ENCODE measurements at places on chromosomes 2 and 18.

GRCh38 chr2:226904592-226904991 lies 68.7 kb downstream of the RHBDD1 start:
- no peak for DNase-seq

- no peak for DNase-seq
Measured at GRCh38 chr18:46407486-46408166, 249.4 kb downstream of the LOXHD1 start.

GRCh38 chr18:56112013-56112749 lies 524.2 kb upstream of the TCF4 start:
- DNase-seq: no peak

GRCh38 chr2:58893656-58894351 lies 652.7 kb upstream of the FANCL start:
- no peak for DNase-seq

- no peak for DNase-seq
Measured at GRCh38 chr2:113965644-113966043, 75.8 kb downstream of the ACTR3 start.

DNA sequence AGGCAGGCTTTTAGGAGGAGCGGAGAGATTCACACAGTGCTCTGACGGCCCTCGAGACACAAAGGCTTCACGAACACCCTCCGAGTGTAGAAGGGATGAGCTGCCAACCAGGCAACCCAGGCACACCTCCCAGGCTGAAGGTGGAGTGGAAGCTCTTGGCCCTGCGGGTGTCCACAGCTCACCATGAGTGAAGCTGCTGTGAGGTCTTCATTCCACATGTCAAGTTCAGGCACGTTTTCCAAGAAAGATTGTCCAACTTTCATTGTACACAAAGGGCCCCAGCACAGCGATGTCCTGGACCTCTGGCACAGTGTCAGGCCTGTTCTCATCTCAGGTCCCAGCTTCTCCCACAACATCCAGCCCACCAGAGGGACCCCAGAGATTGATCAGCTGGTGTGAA lies 13.4 kb downstream of the PARD6G start:
- DNase-seq: no peak

GRCh38 chr2:173187941-173188788 lies 112.5 kb downstream of the MAP3K20 start:
- no peak for DNase-seq

- DNase-seq: no peak
Measured at GRCh38 chr2:198374375-198375082, 570.1 kb downstream of the PLCL1 start.

DNA sequence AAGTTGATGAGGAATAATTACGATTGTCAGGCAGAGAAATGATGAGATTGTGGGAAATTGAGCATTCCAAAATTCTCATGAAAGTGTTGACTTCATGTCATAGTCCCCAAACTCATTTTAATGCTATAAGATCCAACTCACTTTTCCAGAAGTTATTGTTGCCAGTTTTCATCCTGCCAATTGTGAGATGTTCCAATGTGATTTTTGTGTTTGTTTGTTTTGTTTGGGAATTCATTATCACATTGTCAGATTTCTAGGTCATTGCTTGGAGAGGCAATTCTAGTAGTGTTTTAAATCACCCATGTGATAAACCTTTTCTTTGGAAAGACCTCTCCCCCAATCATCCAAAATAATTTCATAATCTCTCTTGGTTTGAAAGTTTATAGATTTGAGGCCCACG lies 86.0 kb upstream of the ACVR2A start:
- no peak for DNase-seq

- DNase-seq: no peak
Measured at GRCh38 chr2:221753401-221753800, 181.3 kb upstream of the EPHA4 start.

GRCh38 chr2:181077128-181077709 lies 96.8 kb downstream of the UBE2E3 start:
- DNase-seq: peak; percentile 33

GRCh38 chr2:63764630-63765029 lies 77.1 kb upstream of the UGP2 start:
- DNase-seq: no peak

DNA sequence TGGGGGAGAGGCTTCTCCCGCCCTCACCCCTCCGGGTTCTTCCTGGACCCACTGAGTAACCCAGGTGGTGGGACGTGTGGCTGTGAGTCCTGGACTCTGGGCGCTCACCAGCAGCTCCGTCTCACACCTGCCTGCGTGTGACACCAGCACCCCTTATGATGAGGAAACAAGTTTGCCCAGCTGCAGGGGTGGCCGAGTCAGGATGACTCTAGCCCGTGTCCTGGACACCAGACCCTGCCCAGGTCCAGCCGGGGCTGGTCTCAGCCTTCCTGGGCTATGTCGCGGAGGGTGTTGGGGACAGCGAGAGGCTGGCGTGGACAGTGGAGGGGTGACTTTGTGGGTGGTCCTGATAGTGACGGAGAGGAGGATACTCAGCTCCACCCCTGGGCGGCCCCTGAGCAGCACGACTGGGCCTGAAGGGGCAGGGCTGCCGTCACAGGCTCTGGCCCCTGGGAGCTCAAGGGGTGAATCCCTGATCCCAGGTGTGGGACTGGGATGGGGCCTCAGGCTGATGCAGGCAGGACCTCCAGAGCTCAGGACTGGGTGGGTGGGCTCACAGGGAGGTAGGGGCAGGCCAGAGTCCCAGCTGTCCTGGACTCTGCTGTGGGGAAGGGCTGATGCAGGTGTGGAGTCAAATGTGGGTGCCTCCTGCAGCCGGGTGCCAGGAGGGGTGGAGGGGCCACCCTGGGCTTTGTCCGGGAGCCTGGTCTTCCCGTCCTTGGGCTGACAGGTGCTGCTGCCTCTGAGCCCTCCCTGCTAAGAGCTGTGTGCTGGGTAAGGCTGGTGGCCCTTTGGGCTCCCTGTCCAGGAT lies 3.7 kb downstream of the GPR35 start:
- DNase-seq: no peak

- no peak for DNase-seq
Measured at GRCh38 chr18:9846162-9846925, 39.4 kb upstream of the TXNDC2 start.

DNA sequence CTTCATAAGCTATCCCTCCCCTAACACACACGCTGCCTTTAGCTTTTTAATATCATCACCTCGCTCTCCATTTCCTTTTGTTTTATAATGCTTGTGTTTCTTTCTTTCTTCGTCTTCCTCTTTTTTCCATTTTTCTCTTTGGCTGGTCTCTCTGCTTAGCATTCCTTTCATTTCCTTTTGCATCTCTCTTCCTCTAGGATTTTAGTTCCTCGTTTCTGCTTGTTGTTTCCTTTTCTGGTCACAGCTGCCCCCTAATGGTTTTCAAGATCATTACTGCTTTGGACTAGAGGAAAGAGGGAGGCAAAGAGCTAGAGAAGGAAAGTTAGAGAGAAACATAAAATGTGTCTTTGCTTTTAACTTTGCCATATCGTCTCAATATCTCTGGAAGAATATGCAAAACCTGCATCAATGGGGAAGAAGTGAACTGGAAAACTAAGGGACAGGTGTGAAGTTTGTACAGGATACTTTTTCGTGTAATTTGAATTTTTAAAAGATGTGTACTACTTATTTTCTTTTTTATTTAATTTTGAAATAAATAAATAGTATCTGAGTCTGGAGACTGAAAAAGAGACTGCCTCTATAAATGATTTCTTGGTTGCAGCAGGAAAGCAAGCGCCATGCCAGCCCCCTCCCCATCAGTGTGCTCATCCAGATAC lies 6.3 kb upstream of the NRP2 start:
- no peak for DNase-seq

DNA sequence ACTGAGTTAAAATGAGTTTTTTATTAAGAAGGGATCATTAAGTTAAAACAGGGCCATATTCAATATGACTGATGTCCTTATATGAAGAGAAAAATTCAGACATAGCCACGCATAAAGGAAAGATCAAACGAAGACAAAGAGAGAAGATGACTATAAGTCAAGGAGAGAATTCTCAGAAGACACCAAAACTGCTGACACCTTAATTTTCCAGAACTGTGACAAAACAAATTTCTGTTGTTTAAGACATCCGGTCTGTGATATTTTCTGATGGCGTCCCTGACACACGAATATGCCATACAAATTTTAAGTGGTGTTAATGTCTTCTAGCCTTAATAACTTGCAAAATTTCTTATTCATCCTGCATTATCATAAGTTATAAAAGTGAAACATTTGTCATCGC lies 1325.2 kb upstream of the DDX18 start:
- DNase-seq: no peak

DNA sequence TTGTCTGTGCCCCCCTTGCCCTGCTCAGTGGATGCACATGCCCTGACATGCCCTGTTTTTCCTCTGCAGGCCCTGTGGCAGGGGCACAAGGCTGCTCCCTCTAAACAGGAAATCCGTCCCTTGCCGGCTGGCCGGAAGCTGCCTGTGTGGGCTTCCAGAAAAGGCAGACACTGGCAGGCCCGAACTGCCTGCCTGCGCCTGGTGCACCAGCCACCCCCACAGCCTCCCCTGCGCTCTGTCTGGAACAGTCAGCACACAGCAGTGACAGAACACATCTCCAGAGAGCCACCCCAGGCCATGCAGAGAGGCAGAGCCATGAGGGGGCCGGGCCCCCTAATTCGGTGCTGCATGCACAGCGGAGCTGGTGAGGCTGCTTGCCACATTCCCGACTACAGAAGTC lies 33.5 kb downstream of the LOXHD1 start:
- DNase-seq: no peak

GRCh38 chr2:40394597-40394996 lies 57.3 kb downstream of the SLC8A1 start:
- no peak for DNase-seq

- no peak for DNase-seq
Measured at GRCh38 chr2:205540036-205540435, 142.3 kb upstream of the NRP2 start.

DNA sequence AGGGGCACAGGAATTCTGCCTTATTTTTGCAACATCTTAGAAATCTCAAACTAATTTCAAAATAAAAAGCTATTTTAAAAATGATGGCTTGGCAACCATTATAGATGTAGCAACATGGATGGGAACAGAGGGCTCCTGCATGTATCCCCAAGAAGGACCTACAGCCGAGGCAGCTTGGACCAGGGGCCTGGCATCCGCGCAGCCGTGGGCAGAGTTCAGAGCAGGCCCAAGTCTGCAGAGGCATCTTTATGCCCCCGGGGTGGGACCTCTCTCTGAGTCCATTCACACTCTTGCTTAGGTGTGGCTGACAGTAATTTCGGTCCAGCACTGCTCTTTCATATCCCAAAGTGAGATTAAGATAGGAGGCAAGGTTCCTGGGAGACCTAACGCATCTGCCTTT lies 425.8 kb upstream of the MYT1L start:
- DNase-seq: no peak

DNA sequence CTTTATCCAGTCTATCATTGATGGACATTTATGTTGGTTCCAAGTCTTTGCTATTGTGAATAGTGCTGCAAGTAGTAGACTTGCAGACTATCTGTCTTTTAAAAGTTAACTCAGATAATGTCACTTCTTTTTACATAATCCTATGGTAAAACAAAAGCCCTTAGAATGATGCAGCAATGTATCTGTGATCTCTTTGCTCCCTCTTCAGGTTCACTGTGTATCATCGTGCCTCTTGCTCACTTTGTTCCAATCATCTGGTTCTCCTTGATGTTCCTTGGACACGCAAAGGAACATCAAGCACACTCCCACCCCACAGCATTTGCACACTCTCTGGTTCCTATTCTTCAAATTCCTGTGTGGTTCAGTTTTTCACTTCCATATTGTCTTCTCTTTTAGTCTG lies 472.5 kb upstream of the ZNF804A start:
- no peak for DNase-seq

DNA sequence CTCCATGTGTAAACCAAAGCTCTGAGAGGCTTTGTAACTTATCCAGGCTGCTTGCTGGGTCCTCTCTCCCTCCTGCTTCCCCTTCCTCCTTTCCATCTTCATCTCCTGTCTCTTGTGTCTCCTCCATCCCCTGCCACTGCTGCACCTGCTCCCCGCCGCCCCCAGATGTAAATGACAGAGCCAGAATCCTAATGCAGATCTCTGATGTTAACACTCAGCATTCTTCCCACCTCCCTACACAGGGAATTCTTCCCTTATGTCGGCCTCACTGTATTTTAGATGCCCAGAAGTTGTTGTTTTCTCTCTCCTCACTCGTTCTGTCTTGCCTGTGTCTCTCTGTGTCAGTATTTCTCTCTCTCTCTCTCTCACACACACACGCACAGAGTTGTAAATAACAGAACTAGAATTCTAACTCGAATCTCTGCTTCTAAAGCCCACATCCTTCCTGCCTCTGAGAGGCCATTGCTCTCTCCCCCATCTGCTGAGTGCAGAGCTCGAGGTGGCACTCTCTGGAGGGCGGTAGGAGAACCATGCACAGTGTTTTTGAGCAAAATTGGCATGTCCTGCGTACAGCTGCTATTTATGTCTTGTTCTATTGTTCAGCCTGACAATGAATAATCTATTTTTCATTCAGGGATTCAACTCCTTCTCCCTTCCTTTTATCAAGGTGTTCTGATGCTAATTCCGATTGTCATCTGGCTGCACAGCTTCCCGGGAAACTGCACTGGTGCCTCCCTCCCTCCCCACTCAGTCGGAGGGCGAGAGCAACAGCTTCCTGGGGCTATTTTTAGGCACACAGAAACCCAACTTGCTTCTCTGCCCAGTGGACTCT lies 219.9 kb downstream of the SH3RF3 start:
- DNase-seq: no peak

- no peak for DNase-seq
Measured at GRCh38 chr2:74975016-74975415, 16.6 kb downstream of the POLE4 start.
